ENCODE measurements at places on chromosomes 6 and 20.

- DNase-seq = no peak
Observed at GRCh38 chr20:1265226-1265915, 723 bp upstream of the SNPH start.

DNA sequence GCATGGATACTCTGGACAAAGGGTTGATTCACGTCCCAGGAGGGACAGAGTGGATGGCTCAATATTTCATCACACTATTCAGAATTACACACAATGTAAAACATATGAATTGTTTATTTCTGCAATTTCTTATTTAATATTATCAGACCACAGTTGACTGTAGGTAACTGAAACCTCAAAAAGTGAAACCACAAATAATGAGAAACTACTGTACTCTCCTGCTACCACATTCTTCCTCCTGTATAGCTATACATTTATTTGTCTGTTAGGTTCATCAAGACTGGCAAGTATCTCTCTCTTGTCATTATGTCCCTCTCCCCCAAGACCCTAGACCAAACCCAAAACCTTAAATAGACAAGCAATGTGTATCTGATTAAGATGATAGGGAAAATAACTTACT, 60.0 kb downstream of the SYCP2 start:
- no peak for DNase-seq

DNA sequence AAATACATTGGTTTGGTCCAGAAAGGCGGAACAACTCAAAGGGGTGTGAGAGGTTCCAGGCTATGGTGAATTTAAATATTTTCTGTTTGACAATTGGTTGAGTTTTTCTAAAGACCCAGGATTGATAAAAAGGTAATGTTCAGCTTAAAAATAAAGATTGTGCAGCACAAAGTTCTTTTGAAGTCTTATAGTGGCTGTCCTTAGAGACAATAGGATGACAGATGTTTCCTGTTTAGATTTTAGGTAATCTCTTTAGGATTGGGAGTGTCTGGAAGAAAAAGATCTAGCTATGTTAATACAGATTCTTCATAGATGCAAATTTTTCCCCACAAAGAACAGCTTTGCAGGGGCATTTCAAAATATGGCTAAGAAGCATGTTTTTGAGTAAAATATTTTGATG, 119.7 kb downstream of the GRIK2 start:
- DNase-seq = peak; percentile 16

DNA sequence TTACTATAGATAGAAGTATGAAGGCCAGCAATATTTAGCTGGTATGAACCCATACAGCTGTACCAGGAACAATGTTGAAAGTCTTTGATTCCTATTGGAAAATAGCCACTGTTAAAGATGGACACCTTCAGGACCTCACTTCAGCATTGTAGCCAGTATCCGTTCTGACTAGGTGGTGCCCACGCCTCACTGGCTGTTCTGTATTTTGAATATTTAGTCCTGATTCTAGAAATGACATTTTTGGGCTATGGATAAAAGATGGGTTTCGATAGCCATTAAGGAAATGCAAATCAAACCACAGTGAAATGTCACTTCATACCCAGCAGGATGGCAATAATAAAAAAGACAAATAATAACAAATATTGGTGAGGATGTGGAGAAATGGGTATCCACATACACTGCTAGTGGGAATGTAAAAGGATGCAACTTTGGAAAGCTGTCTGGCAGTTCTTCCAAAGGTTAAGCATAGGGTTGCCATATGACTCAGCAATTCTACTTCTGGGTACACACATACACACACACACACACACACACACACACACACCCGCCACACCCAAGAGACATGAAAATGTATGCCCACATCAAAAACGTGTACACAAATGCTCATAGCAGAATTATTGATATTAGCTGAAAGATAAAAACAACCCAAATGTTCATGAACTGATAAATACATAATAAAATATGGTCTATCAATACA, 56.8 kb downstream of the UTRN start:
- DNase-seq = no peak

- no peak for DNase-seq
Observed at GRCh38 chr6:123518441-123519188, 118.1 kb downstream of the TRDN start.

DNA sequence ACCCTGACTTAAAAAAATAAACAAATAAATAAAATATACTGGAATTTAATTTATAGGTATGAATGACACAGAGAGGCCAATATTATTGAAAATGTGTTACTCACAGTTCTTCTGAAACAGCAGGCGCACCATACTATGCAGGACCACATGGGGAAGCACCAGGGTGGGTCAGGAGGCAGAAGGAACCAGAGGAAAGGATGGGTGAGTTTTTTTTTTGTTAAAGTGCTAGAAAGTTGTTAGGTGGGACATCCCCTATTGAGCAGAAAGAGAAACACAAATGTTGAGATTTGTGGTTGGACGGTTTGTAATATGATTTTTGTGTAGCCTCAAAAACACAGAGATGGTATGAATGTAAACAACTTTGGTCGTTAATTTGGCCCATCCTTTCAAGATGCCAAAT, 26.0 kb downstream of the PTPRA start:
- no peak for DNase-seq

GRCh38 chr20:19271879-19272651, 59.6 kb downstream of the SLC24A3 start:
- no peak for DNase-seq

DNA sequence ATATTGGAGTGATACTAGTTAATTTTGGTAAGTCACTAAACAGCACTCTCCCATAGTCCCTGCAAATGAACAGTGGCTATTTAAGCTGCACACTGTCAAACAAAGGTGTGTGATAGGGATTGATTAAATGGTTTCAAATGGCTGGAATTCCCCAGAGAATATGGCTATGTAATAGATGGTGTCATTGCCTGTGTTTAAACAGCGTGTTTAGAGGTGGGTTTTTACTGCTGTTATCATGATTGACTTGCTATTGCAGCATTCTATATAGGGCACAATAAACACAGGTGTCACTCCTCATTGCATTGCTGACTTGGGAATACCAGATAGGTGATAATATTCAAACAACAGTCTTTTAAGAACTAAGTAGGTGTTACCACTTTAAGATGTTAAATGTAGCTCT, 171.7 kb upstream of the MAN1A1 start:
- DNase-seq = no peak

GRCh38 chr6:42013134-42013516, 37.2 kb upstream of the TAF8 start:
- no peak for DNase-seq

- DNase-seq = no peak
Observed at GRCh38 chr20:58048096-58048702, 180.3 kb downstream of the ANKRD60 start.

- DNase-seq = peak; percentile 82
Observed at GRCh38 chr20:47125508-47125757, 230.8 kb downstream of the EYA2 start.

DNA sequence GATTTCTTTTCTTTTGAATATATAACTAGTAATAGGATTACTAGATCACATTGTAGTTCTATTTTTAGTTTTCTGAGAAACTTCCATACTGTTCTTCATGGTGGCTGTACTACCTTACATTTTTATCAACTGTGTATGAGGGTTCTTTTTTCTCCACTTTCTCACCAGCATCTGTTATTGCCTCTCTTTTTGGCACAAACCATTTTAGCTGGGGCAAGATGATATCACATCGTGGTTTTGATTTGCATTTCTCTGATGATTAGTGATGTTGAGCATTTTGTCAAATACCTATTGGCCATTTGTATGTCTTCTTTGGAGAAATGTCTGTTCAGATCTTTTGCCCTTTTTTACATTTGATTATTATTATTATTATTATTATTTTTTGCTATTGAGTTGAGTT, 86.1 kb upstream of the TCF21 start:
- no peak for DNase-seq

DNA sequence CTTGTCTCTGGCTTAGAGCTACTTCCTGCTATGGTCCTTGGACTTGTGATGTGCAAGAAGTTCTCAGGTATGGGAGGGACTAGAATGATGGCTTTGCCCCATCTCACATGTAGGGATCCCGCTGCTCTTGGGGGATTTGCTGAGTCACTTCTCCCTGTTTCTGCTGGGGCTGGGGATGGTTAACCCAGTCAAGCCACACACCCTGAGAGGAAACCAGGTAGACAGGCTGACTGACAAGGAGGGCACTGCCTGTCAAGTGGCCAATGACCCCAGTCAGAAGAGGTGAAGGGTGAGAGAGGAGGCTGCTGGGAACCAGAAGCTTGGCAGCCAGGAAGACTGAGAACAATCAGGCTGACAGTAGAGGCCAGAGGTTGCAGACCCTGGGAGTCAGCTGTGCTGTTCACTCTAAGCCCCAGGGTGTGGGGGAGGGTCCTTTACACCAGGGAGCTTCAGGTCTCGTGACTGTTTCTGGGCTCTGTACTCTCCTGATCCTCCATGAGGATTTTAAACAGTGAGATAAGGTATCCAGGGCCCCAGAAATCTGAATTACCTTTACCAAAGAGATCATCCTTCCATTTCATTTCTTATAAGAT, 34.6 kb downstream of the HLA-F start:
- DNase-seq = no peak

- no peak for DNase-seq
Observed at GRCh38 chr6:27562027-27562410, 89.1 kb upstream of the ZNF184 start.

DNA sequence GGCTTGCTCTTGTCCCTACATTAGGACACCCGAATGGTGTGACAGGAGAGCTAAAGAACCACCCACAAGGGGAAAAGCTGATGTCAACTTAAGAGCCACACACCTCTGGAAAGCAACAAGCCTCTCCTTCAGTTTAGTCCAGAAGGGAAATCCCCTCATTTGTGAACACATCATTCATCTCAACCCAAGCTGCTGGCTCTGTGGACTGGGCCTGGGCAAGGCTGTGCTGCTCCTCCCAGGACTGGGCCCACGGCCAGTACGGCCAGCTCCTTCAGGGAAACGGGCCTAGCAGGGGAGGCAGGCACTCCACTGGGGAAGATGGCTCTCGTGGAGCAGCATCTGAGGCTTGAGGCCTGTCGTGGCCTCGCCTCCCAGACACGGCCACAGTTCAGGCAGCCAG, 12.8 kb upstream of the SLC4A11 start:
- DNase-seq = no peak

GRCh38 chr6:11486051-11486450, 51.5 kb upstream of the TMEM170B start:
- DNase-seq = no peak

DNA sequence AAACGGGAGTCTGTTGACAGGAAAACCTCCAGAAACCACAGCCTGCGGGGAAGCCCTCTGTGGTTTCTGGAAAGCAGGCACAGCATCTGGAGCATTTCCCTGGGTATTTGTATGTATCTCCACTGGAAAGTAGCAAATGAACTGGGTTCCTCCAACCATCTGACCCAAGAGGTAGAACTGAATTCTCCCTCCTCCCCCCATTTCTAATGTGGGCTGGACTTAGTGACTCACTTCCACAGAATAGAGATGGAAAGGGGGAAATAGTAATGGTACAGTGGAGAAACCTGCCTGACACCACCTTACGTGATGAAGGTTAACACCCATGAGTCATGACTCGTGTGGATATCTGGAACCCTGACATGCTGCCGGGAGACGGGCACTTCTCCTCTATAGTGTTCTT, 51.9 kb upstream of the XRN2 start:
- DNase-seq = no peak

- no peak for DNase-seq
Observed at GRCh38 chr6:170008294-170008785, 256.9 kb downstream of the ERMARD start.

DNA sequence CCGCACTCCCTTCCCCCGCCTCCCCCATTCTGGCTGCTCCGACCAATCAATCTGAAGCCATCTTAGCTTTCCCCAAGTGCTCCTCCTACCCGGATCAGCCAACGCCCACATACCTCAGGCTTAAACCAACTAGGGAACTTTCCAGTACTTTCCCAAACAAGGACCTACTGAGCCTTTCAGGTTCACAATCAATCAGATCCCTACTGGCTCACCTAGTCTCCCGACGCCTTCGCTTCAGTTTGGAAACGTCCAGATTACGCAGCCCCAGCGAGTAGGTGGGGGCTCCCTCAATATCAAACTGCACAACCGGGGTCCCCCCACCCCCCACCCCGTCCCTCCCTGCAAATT, 432 bp downstream of the HSPA1L start:
- peak; percentile 28 for DNase-seq

GRCh38 chr6:154995254-154996015, at the start of gene TIAM2:
Gene TIAM2 (plus strand): TSS chr6:154995315. CDS start chr6:155129224, 133,909 bp downstream.
- DNase-seq = no peak

- DNase-seq = no peak
Observed at GRCh38 chr20:61230-61629, 26.2 kb upstream of the DEFB125 start.

DNA sequence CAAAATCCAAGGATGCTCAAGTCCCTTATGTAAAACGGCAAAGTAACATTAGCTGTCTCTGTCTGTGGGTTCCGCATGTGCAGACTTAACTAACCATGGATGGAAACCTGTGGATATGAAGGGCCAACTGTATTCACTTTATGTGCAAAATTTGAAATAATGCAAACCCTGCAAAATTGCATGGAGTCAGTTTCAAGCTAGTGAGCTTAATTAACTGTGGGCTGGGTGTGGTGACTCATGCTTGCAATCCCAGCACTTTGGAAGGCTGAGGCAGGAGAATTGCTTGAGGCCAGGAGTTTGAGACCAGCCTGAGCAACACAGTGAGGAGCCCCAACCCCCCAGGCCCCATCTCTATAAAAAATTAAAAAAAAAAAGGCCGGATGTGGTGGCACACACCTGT, 81.4 kb downstream of the ANKS1A start:
- DNase-seq = no peak

GRCh38 chr6:168530653-168531071, 89.7 kb downstream of the SMOC2 start:
- no peak for DNase-seq

DNA sequence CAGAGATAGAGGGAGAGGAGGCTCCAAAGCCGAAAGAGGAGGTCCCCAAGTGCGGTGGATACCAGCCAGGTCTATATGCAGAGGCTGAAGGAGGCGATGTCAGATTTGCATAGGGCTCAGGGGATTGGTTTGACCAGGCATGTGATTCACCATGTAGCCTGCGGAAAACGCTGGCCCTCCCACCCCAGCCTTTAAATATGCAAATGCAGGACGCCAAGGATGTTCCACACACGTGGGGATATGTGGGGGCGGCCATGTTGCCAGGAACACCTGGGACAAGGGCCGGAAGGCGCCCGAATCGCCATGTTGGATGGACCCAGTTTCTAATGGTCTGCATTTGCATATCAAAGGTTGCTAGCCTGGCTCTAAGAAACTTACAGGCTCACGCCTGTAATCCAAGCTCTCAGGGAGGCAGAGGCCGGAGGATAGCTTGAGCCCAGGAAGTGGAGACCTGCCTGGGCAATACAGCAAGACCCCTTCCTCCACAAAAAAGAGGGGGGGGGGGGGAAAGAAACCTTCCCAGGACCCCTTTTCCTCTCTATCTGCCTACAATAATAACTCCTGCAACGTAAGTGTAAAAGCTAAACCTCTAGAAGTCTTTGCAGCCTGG, 110.5 kb downstream of the TULP4 start:
- DNase-seq = no peak

GRCh38 chr6:37205175-37205996, 35.4 kb downstream of the PIM1 start:
- no peak for DNase-seq

Measured in NCI-H524 treated with DMSO at 0.1 percent for 48 hours (cell line).